ENCODE measurements at places on chromosomes 13 and 19. TPM values are rescaled to one million over a fixed set of nuclear protein-coding genes. Genes with fewer than 3 reads are reported as not detected.

- no peak for DNase-seq
Measured at GRCh38 chr13:35356572-35356971, 119.9 kb downstream of the MAB21L1 start.

DNA sequence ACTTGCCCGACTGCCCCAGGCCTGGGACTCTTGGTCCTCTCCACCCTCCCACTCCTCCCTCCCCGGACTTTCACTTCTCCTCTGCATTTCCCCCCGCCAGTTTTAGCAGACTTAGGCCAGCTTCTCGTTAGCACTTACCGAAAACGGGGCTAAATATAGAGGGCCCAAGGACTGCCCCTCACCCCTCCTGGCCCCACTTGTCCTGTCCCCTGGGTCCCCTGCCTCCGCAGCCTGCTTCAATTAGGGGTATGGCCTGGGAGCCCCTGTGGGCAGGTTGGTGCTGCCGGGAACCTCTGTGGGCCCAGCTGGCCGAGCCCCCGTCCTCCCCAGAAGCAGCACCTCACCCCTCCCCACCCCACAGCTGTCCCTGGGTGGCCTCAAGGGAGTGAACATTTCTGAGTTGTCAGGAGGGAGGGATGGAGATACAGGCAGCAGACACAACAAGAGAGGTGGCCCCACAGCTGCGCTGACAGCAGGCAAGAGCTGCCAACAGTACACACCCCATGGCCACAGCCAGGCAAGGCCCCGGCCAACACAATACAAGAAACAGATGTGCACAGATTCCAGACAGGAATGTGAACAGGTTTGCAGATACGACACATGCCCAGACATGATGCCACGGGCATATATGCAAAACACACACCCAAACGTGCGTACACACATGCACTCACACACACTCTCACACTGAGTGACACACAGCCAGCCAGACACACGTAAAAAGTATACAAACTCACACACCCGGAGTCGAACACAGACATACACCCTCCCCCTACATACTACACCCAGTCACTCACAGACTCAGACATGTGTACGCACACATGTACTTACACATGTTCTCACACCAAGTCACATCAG, 2.6 kb downstream of the POU2F2 start:
- DNase-seq, result no peak

The CALR3 gene
- total RNA-seq, result not detected

DNA sequence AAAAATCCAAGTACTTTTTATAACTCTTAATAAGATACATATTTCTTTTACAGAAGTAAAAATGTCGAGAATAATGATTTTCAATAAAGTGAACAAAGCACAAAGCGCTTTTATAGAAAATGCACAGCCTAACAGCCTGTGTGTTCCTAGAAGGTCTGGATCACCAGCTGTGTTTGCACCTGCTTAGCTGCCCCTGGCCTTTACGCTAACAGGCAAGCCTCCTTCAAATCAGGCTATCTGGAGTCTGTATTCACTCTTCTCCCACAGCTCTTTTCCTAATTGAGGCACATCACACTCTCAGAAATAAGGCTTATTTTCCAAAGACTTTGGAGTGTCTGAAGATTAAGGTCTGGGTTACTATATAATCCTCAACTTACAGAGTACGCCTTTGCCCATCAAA, 183.1 kb downstream of the LHFPL6 start:
- no peak for DNase-seq

DNA sequence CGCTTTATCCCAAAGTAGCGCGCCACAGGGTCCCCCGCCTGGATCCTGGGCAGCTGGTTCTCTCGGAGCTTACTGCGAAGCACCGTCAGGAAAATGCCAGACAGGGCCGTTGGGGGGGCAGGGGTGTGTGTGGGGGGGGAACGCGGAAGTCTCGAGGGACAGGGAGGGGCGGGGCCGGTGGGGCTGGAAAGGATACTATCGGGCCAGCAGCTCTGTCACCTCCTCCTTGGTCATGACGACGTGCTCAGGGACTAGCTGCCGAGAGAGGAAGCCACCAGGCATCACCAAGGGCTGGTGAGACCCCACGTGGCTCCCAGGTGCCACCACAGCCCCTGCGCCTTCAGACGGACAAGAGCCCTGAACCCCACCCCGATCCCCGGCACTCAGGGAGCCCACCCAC, 5.3 kb downstream of the POLR2E start:
- no peak for DNase-seq

- DNase-seq, result no peak
Measured at GRCh38 chr13:38421590-38422560, 72.2 kb downstream of the UFM1 start.

The ACP7 gene
- total RNA-seq, result not detected

- no peak for DNase-seq
Measured at GRCh38 chr19:40599902-40600569, 1.1 kb upstream of the LTBP4 start.

DNA sequence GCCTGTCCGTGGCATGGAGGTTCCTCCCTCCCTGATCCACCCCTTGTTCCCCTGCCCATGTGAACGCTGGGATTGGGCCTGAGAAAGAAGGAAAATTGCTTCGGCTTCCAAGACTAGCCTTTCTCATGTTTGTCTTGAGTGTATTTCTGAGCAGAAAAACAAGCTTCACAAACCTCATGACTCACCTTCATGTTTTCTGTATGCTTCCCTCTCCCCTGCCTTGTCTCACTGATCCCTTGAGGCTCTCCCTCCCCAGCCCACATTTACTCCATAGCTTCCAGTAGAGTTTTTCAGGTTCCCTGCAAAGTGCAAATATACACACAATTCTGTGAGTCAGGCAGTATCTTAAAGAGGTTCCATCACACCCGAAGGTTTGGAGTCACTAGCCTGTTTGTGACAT, 572.4 kb downstream of the UQCRFS1 start:
- DNase-seq, result no peak

- no peak for DNase-seq
Measured at GRCh38 chr13:70616847-70617246, 508.6 kb upstream of the KLHL1 start.

The ELAVL3 gene
- total RNA-seq, result not detected

- DNase-seq, result no peak
Measured at GRCh38 chr19:24071078-24071477, 15.9 kb upstream of the ZNF254 start.

- no peak for DNase-seq
Measured at GRCh38 chr19:15838351-15838750, 22.9 kb upstream of the OR10H1 start.

- no peak for DNase-seq
Measured at GRCh38 chr13:77698201-77699058, 943 bp downstream of the SLAIN1 start.

DNA sequence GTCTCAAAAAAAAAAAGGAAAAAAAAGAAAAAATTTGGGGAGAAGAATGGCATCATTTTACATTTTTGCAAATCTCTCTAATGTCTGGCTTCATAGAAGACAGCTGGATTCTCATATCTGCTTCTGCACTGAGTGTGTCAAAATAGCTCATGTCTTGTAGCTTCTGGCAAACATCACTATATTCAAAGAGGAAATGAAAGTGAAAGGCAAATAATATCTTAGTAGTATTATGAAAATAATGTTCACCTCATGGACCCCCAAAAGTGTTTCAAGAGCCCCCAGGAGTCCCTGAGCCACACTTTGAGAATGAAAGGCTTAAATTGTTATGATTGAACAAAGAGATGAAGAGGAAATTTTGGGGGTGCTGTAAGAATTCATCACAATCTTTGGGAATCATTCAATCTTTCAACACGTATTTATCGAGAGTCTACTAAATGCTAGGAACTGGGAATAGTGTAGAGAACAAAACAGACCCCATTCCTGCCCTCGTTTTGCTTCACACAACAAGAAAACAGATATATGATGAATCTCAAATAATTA, 1.2 kb upstream of the SLC6A16 start:
- DNase-seq, result no peak

- no peak for DNase-seq
Measured at GRCh38 chr19:49676136-49676783, 811 bp upstream of the PRMT1 start.

GRCh38 chr19:4974880-4975469, 6.1 kb downstream of the KDM4B start:
- no peak for DNase-seq

- DNase-seq, result peak; percentile 94
Measured at GRCh38 chr13:106533101-106533942, 2.1 kb downstream of the EFNB2 start.

GRCh38 chr19:19540064-19540714, 2.1 kb downstream of the CILP2 start:
- no peak for DNase-seq

GRCh38 chr19:56978023-56978565, 137.6 kb upstream of the PEG3 start:
- no peak for DNase-seq

- no peak for DNase-seq
Measured at GRCh38 chr13:32600890-32601289, 14.6 kb downstream of the PDS5B start.

GRCh38 chr19:15769586-15769985, 17.9 kb upstream of the OR10H5 start:
- no peak for DNase-seq

DNA sequence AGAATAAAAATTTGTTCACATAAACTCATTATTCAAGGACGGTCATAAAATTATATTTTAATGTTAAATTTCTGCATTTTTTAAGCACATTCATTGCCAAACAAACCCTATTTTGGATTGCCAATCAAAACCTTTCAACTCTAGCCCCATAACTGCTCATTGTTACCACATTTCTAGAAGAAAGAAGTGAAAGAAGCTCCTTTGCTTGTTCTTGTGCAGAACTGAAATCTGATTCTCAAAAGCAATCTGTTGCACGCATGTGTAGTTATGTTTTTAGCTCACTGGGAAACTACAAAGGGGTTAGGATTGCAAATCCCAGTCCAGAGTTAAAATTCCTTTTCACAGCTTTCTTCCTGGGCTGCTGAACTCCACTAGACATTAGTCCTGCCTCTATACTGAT, 109.5 kb upstream of the MIR17HG start:
- DNase-seq, result no peak

The ADM5 gene
- 1.3 TPM for total RNA-seq

The IQCN gene
- 2.8 TPM for total RNA-seq

GRCh38 chr19:42109896-42110295, 22.4 kb downstream of the POU2F2 start:
- no peak for DNase-seq

Measured in mesenteric fat pad (tissue), 1 donor.